ENCODE measurements at places on chromosomes 1 and 21. TPM values are rescaled to one million over a fixed set of nuclear protein-coding genes. Genes with fewer than 3 reads are reported as not detected.

RIPPLY3 gene
- polyA plus RNA-seq = 0.03 TPM

SOX13 gene
- 10.6 TPM for polyA plus RNA-seq

OR2L3 gene
- 0.02 TPM for polyA plus RNA-seq

PPIAL4G gene
- not detected for polyA plus RNA-seq

OR14K1 gene
- not detected for polyA plus RNA-seq

OR2L13 gene
- polyA plus RNA-seq = 0.23 TPM

PER3 gene
- polyA plus RNA-seq = 7.3 TPM

NHLH1 gene
- polyA plus RNA-seq = 0.16 TPM

KIAA0040 gene
- polyA plus RNA-seq = 0.15 TPM

VTCN1 gene
- polyA plus RNA-seq = not detected

HSD3B2 gene
- not detected for polyA plus RNA-seq

CFAP141 gene
- not detected for polyA plus RNA-seq

LCE1D gene
- not detected for polyA plus RNA-seq

FBLIM1 gene
- polyA plus RNA-seq = 89.8 TPM

EXTL2 gene
- 32.5 TPM for polyA plus RNA-seq

GBP6 gene
- not detected for polyA plus RNA-seq

S100A3 gene
- polyA plus RNA-seq = 11.8 TPM

KCND3 gene
- not detected for polyA plus RNA-seq

KCNE2 gene
- polyA plus RNA-seq = 0.05 TPM

TIAM1 gene
- polyA plus RNA-seq = 2.4 TPM

ARF1 gene
- 713 TPM for polyA plus RNA-seq

SYCP1 gene
- polyA plus RNA-seq = not detected

PLEKHN1 gene
- polyA plus RNA-seq = not detected

MIER1 gene
- 4.4 TPM for polyA plus RNA-seq
